ENCODE measurements at places on chromosomes 16 and 17.

GRCh38 chr17:82062076-82062983 lies 3.3 kb downstream of the DUS1L start:
- no peak for DNase-seq

DNA sequence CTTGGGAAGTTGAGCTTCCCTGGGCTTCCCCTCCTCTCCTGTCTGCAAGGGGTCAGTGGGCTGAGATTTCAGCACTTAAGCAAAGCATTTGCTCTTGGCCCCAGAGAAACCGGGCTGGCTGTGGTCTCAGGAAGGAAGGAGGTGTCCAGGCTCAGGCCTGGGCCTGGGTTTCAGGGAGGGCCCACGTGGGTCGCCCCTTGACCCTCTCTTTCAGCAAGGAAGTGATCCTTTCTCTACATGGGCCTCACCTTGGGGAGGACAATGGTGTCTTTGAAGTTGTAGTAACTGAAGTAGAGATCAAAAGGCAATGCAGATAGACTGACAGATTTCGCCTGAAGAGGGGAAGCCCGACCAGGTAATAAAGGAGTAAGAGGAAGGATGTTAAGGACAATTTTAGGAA lies 2.7 kb downstream of the NOD2 start:
- no peak for DNase-seq

DNA sequence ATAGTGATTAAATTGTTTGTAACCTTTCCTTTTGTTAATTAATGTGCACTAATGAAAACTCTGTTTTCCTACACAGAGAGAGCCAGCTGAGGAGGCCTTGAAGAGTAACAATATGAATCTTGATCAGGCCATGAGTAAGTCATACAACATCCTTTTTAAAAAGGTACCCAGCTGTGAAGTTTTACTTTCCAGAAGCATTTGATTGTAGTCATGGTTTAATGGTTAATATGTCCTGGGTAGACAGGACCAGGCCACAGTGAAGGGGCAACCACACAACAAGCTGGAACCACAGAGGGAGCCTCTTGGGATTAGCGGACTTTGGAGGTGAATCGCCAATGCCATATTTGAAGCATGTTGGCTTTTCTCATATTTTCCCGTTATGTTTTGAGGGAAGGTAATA lies 55.6 kb downstream of the TMC6 start:
- no peak for DNase-seq

DNA sequence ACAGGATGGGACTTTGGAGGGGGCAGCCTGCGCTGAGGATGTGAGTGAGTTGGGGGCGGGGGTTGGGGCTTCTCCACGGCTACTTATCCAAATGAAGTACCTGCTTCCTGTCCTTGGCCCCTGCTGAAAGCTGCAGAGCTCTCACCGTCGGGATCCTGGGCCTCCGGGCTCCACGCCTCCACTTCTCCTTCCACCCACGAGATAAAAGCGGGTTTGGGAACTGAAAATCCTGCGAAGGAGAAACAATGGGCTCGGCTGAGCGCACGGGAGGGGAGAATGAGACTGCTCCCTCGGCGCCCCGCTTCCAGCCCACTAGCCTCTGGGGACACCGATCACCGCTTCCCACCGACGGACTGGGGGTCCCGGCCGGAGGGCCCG lies 486 bp downstream of the ZNF785 start:
- no peak for DNase-seq

- peak; percentile 36 for DNase-seq
Measured at GRCh38 chr17:62966426-62967204, 580 bp downstream of the TANC2 start.

GRCh38 chr16:79165506-79165905 lies 435.0 kb downstream of the MAF start:
- DNase-seq, result no peak

DNA sequence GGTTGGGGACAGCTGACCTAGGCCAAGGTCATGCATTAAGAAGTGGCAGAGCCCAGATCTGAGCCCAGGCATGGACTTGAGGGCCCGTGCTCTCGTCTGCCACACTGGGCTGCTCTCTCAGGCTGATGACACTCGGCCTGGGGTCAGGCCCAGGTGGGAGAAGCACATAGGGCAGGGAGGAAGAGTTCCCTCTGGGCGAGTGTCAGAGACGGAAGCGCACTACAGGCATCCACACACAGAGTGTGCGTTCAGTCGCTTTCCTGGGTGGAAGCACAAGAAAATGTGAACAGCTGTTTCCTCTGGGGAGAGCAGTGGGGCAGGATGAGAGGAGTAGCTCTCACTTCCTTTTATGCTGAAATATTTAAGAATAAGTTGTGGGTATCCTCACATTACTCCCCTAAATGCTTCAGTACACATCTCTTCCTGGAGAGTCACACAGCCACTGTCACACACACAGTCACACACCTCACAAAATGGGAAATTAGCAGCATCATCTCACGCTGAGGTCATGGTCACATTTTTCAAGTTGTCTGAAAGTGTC lies 59.7 kb downstream of the B9D1 start:
- no peak for DNase-seq
